ENCODE measurements at places on chromosomes 5 and 9.

DNA sequence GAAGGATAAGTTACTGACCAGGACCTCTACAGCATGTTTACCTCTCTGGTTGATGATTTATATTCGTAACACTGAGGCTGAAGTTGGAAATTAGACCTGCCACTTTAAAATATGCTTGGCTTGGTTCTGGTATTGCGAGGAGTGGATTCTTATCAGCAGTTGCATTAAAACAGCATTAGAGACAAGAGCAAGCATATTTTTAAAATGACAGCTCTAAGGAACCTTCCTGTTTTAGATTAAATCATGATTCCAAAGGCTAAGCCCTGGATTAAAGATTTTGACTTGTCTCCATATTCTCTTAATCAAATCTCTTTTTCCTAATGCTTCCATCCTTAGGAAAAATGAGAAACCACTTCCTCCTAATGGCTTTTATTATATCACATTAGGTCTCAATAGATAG is 277.8 kb downstream of the KCTD16 start:
- DNase-seq, result no peak

DNA sequence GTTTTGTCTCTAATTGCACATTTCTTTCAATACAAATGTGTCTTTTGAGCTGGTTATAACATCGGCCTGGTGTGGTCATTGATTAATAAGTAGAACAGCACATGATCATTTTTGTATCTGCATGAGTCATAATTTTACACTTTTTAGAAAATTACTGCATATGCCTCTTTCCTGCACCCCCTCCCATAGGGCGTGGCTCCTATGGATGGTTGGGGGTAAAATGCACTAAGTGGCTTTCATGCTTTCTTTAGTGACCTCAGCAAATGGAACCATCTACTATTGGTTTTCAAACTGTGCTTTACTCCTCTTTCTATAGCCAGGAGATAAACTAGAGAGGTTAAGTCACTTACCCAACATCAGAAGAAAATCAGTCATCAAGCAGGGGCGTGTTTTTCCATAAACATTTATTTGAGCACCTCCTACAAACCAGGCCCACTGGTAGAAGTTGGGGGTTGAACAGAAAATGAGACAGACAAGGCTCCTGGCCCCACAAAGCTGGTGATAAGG is 3.8 kb downstream of the ANXA6 start:
- DNase-seq, result no peak

DNA sequence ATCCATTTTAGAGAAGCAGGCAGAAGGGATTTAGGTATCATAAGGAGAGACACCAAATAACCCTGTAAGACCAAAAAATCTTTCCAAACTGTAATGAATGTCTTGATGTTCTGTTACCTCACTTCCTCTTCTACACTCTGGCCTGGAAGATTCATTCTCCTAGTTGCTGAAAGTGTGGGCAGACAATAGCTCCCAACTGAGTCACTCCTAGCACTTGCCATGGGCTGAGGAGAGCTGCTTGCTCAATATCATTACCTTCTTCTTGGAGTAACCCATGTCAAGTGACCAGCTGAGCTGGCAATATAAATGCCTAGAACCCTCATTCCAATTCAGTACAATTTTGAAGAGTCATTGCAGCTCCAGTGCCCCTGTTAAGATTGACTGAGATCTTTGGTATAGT is 1985.5 kb upstream of the CDH6 start:
- no peak for DNase-seq

DNA sequence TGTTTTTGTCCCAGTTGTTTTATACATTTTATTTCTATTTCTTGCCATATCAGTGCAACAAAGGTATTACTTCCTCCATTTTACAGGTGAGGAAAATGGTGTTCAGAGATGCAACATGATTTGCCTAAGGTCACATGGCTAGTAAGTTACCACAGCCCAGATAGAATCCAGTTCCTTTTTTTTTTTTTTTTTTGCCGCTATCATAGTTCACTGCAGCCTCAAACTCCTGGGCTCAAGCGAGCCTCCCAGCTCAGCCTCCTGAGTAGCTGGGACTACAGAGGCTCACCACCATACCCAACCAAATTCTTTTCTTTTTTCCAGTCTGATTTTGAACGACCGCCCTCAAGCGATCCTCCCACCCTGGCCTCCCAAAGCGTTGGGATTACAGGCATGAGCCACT is 480 bp upstream of the CCDC69 start:
- no peak for DNase-seq

GRCh38 chr5:164207646-164208045 is 702.2 kb downstream of the MAT2B start:
- no peak for DNase-seq

GRCh38 chr5:95406426-95407090 is 15.4 kb downstream of the FAM81B start:
- DNase-seq, result peak; percentile 71

- peak; percentile 79 for DNase-seq
Observed at GRCh38 chr5:172410160-172410559, 44.2 kb downstream of the SH3PXD2B start.

- no peak for DNase-seq
Observed at GRCh38 chr5:74367934-74368333, 272.6 kb downstream of the ENC1 start.

Data from fibroblast of skin of back (primary cell).